Motor neuron (in vitro differentiated cells): ENCODE measurements at places on chromosomes 3 and 15. TPM values are rescaled to one million over a fixed set of nuclear protein-coding genes. Genes with fewer than 3 reads are reported as not detected.

The UROC1 gene
- total RNA-seq = 0.09 TPM in 1 of 2 replicates, not detected in the other

The GPR156 gene
- total RNA-seq = 1.1 TPM in 2 replicates

DNA sequence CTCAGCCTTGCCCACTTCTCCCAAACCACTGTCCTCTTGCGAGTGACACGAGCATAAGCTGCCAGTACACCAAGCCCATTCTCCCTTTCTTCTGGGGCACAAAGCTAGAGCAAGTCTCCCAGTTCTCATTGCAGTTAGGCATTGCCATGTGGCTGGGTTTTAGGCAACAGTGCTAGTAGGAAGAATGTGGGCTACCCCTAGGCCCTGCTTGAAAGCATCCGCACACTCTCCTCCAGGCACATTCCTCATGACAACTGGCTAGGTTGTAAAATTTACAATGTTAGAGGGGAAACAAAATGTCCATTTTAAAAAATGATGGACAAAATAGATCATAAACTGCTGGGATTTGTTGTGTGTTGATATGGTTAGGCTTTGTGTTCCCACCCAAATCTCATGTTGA is 19.7 kb downstream of the ITGB5 start:
- no peak for ATAC-seq

GRCh38 chr3:196292286-196292923 is 4.9 kb upstream of the PCYT1A start:
- no peak for ATAC-seq

DNA sequence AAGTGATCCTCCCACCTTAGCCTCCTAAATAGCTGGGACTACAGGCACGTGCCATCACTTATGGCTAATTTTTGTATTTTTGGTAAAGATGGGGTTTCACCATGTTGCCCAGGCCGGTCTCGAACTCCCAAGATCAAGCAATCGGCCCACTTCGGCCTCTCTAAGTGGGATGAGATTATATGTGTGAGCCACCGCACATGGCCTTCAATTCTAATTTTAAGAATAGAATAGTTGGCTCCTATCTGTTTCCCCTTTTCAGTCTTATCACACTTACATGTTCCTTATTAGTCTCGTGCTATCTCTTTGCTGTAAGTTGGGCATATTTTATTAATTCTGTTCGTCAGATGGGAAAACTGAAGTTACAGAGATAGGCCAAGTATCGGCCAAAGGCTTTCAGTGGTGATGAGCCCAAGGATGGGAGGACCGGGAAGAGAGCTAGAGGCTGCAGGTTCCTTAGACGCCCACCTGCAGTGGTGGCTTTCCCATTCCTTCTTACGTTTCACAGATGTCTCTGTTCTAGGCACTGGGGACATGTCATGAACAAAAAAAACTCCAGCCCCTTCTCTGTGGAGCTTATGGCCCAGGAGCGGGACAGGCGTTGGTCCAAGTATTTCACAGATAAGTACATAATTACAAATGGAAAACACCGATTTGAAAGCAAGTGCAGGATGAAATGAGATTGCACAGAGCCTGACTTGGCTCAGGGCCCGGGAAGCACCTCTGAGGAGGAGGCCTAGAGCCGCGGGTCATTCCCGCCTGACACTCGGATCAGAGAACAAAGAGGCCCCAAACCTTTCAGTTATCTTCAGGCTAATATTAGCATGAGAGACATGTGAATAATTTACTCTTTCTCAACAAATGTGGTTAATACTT is 91.1 kb upstream of the KLF13 start:
- peak; percentile 31 for ATAC-seq

The CALML4 gene
- total RNA-seq = 7.3 and 12.2 TPM in 2 replicates

DNA sequence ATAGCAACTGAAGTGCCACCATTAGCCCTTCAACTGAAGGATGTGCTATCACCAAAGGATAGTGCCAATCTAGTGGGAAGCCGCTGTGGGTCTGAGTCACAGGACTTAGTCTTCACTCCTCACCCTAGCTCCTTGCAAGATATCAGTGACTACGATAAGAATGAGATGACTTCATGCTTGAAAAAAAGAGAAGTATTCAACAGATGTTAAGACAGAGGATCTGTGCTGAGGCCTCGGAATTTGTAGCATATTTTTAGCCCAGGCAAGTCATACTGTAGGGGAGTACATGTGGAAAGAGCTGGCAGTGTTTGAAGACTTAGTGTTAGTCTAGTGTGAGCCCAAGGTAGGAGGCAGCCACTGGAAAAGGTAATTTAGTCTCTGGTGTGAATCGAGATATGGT is 270.7 kb upstream of the LRTM1 start:
- no peak for ATAC-seq

GRCh38 chr15:58678683-58679082 is 70.8 kb downstream of the ADAM10 start:
- no peak for ATAC-seq
